NK-92 treated with Interleukin-12 subunit alpha and Interleukin-12 subunit beta, amount 100 ng/mL, for 24 hours (cell line): ENCODE measurements at places on chromosomes 5 and 9.

DNA sequence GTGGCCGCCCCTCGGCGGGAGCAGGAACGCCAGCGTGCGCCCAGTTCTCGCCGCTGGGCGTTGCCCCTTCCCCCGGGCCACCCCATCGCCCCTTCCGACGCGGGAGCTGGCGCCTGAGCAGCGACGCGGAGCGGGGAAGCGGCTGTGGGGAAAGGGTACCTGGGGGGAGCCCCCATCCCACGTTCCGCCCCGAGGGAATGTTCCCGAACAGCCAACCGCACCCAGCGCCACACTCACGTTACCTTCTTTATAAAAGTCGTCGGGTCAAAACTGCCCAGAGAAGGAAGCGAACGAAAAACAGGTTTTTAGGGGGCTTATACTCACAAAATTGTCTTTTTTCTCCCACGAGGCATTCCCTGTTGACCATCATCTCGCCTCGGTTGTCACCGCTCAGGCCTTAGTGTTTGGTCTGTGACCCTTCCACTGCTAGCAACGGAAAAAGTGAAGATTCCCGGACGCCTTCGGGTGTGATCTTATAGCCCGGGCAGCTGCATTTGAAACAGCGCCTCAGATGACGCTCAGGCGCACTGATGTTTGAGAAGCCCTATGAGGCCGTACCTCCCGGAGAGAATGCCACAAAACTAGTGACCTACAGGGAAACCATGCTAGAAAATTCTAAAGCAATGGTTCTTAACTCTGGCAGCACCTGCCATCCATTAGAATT lies 475 bp upstream of the GOLM1 start:
- DNase-seq: no peak

- DNase-seq: no peak
Measured at GRCh38 chr9:101400120-101400519, 1.5 kb downstream of the ZNF189 start.

DNA sequence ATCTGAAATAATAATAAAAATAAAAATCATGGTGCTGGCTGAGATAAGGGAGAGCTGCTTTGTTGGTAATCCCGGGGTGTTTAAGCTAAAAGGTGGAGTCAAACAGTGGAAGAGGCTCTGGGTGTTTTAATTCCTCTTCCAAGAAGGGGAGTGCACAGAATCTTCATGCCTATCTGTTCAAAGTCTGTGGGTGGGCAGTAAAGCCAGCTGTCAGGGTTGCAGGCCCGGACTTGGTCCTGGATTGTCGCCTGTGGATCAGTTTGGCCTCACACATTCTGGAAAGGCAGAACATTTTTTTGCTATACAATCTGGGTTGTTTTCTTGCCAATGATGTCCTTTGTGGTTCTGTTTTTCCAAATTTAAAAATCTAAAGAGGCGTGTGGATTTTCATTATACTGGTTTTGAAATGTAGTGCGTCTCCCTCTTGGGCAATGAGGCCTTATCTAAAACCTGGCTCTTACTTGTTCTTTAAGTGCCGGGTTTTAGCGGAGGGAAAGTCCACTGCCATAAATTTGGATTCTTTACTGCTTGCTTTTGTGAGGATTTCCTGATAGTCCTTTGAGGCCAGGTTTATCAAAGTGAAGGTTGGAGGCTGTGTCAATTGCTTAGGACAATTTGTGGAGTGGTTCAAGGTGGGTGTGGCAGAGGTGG lies 5.8 kb downstream of the ANKDD1B start:
- no peak for DNase-seq

DNA sequence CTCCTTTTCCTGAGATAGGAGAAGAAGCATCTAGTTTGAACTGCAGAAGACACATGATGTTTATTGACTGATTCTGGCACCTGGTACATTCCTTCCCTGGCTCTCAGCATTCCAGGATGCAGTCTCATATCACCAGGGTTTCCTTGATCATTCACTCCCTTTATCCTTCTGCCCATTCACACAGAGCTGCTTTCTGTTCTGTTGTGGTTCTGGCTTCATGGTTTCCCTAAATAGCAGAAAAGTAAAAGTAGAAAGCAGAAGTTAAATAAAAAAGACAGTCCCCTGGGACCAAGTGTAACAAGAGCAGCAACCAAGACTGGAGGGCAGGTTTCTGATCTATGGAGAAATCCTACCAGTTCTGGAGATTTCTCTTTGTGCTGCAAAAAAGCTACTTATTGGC lies 3.2 kb downstream of the IFNA8 start:
- DNase-seq: no peak

GRCh38 chr9:71592400-71592799 lies 175.9 kb downstream of the CEMIP2 start:
- DNase-seq: no peak

DNA sequence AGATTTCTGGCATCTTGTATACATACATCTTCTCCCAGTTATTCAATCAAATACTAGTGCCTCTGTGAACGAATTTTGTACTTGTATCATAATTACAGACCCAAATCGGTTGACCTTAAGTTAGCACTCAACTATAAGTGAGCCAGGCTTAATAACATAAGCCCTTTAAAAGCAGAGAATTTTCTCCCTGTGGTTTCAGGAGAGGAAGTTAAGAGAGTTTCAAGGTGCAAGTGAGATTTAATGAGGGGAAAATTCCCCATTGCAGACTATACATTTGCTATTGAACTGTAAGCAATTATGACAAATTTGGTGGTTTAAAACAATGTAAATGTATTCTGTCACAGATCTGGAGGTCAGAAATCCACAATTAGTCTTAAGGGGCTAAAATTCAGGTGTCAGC lies 261.9 kb upstream of the NREP start:
- no peak for DNase-seq

- no peak for DNase-seq
Measured at GRCh38 chr5:157188270-157188669, 7.6 kb downstream of the ITK start.

- DNase-seq: no peak
Measured at GRCh38 chr5:94422812-94423211, 195.6 kb downstream of the KIAA0825 start.

DNA sequence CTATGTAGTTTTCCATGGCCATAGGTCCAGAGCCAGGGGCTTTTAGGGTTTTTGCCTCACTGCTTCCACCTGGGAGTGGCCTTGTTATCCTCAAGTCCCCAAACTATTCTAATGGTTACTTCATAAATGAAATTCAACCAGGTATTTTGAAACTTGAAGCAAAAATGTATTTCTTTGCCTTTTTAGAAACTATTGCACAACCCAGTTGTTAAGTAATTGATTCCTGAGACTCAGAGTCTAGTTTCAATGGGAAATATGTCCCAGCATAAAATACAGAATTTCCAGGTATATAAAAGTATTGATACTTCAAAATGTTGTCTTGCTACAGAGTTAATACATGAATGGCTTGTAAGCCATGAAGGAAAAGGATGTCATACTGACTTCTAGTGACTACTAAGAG lies 456.2 kb upstream of the DAB2 start:
- no peak for DNase-seq

GRCh38 chr5:166251786-166252185 lies 2039.7 kb upstream of the WWC1 start:
- no peak for DNase-seq

DNA sequence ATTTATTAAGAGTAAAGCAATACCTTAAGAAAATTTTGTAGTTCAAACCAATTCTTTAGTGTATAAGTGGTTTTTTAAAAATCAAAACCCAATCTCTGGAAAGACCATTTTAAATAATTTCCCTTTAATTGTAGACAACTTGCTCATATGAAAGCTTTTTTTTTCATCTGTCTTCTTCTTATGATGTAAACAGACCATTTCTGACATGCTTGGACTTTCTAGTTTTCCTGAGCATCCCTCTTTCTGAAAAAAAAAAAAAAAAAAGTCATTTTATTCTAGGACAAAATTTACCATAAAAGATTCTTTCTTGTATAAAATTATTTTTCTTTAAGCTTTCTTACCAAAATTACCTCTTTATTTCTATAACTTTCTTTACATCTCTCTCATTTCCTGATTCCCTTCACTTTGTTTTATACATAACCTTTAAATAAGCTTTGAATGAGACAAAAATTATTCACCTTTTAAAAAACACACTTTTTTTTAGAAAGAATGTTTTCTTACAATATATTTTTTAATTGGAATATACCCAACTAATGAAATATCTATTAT lies 67.5 kb downstream of the COL15A1 start:
- no peak for DNase-seq

DNA sequence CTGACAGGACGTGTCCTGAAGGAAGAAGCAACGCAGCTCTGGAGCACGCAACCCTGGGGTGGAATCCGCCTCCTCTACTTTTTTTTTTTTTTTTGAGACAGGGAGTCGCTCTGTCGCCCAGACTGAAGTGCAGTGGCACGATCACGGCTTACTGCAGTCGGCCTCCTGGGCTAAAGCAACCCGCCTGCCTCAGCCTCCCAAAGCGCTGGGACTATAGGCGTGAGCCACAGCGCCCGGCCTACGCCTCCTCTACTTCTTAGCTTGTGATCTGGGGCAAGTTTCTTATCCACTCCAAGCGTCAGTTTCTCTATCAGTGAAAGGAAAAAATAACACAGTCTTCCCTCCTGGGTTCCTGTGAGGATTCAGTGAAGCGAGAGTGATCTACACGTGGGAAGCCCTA lies 96.1 kb upstream of the RAPGEF1 start:
- no peak for DNase-seq

DNA sequence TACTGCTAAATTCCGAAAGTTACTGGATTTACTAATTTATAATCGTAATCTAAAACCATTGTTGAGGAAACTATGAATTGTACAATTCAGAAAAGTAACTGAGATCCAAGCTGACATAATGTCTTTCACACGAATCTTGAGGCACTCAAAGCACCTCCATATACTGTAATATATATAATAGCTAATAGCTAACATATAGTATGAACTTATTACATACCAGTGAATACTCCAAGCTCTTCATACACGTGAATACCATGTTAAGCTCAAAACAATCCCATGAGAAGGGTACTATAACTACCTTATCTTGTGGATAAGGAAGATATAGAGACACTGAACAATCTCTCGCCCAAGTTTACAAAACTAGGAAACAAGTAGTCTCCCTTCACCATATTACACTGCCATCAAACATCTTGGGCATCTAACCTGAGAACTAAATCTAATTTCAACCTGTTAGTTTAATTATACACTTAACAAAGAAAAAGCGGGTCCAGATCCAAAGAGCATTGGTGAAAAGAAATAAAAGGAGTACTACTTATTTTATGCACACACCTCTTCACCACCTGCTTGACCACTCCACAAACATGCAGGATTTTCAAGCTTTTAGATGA lies 1.0 kb downstream of the NUDCD2 start:
- DNase-seq: no peak

DNA sequence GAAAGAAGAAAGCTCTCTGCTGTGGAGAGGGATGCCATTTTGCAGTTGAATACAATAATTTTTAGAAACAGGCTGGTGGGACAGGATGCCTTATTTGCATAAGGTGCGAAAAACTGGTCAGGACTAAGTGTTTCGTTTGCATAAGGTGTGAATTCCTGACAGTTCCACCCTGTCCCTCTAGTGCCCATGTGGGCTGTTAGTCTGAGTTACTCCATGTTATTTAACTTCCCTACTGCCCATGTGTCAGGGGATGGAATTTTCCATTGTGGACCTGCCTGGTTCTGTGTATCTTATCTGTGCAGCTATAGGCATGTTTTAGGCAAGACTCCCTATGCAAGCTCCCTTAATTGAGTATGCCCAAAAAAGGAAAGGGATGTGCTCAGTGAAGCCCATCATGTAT lies 35.3 kb upstream of the NFIL3 start:
- no peak for DNase-seq

GRCh38 chr5:40446910-40447309 lies 232.8 kb upstream of the PTGER4 start:
- DNase-seq: no peak

DNA sequence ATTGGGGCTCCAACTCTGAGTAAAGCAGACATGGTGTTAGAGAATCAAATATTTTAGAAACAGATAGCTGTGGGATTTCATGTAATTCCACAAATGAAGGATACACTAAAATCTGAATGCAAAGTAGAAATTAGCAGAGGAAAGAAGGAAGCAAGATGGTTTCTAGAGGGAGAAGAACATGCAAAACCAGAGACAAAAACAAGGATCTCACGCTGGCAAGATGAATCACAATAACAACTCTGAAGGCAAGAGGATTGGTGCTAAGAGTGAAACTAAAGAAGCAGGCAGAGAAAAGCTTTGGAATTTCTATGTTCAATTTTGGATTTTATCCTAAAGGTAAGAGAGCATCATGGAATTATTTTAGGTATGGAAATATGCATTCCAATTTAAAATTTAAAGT lies 857.2 kb upstream of the COX7C start:
- DNase-seq: no peak

GRCh38 chr5:90326995-90327394 lies 82.6 kb downstream of the CETN3 start:
- DNase-seq: no peak

DNA sequence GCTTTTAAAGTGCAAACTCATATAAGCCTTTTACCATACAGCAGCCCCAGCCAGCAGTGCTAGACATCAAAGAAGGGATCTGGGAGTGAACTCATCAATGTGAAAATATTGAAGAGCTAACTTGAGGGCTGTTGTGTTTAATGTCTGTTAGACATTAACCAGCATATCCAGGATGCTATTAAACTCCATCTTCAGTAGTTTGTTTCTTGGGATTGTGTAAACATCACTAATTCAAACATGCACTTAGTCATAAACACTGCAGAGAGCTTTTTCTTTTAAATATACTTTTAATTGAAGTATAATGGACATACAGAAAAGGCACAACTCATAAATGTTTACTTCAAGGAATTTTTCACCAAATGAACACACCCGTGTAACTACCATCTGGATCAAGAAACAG lies 81.8 kb downstream of the TMEM252 start:
- no peak for DNase-seq

DNA sequence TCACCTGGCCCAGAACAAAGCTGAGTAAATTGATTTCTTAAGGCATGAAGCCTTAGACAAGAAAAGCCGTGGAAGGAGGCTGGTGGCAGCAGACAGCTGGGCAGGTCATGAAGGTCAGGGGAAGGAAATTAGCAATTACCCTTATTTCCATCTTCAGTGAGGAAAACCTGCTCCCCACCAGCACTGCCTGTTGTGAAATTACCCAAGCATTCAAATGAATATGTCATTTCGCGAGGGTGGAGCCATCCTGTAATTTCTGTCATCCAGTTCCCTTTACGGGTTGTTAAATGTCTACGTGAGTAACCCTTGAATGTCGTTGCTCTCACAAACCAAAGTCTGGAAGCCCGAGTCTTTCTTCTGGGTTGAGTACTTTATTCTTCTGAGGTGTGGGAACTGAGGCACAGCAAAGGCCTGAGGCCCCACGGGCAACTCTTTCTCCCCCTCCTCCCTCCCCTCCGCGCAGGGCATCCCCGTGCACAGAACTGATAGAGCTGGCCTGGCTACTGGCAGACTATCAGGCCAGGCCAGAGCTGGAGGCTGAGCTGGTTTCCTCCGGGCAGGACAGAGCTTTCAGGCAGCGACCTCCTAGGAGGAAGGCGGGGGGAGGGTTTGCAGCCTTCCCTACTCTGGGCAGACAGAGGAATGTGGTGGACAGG lies 22.0 kb upstream of the AK3 start:
- DNase-seq: no peak

GRCh38 chr9:109799792-109800191 lies 19.8 kb downstream of the PALM2AKAP2 start:
- no peak for DNase-seq
